ENCODE measurements at places on chromosomes 3 and 15.

DNA sequence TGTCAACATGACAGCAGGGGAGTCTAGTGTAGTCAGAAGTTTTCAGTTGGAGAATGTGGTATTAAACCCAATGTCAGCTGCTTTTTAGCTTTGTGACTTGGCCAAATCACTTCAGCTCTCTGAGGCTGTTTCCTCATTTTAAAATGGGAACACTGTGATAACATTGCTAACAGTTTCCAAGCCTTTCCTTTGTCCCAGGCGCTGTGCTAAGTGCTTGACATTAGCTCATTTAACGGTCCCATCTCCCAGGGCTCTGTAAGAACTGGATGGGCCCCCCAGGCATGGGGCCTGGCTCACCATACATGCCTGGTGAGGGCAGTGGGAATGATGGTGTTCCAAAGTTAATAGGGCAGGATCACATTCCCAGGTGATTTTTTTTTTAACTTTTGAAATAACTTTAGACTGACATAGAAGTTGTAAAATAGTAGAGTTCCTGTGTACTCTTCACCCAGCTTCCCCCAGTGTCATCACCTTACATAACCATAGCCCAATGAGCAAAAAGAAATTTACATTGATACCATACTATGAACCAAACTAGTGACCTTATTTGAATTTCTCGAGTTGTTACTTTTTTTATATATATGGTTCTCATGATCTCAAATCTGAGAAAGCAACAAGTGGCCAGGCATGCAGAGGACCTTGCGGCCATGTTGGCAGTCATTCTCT, 7.7 kb downstream of the RASL12 start:
- DNase-seq, result no peak

DNA sequence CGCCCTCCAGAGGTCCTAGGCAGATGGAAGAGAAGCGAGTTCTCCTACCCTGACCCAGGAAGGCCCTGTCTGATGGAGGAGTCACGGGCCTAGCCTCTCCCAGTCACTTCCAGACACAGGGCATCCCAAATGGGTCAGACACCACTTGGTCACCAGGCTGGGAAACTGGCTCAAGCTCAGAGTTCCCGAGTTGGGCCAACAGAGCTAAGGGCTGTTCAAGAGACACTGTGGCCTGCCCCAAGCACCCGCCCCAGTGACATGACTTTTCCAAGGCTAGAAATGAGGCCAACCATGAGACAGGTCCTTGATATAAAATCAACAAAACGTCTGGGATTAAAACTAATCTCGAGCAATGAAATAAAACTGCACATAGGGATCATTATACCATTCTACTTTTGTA, 113.8 kb downstream of the IQSEC1 start:
- no peak for DNase-seq

- DNase-seq, result no peak
Measured at GRCh38 chr15:84684092-84684491, 26.1 kb upstream of the NMB start.

GRCh38 chr3:72579191-72579580, 269.1 kb downstream of the SHQ1 start:
- DNase-seq, result no peak

- no peak for DNase-seq
Measured at GRCh38 chr15:78684657-78685056, 43.6 kb upstream of the CHRNB4 start.

Measured in stimulated activated CD4-positive, alpha-beta T cell treated with anti-CD3 and anti-CD28 coated beads, Interleukin-12 subunit alpha, Interleukin-12 subunit beta, amount 100 ng/mL, for 4 hours (primary cell).